ENCODE measurements at places on chromosomes 12 and 14.

DNA sequence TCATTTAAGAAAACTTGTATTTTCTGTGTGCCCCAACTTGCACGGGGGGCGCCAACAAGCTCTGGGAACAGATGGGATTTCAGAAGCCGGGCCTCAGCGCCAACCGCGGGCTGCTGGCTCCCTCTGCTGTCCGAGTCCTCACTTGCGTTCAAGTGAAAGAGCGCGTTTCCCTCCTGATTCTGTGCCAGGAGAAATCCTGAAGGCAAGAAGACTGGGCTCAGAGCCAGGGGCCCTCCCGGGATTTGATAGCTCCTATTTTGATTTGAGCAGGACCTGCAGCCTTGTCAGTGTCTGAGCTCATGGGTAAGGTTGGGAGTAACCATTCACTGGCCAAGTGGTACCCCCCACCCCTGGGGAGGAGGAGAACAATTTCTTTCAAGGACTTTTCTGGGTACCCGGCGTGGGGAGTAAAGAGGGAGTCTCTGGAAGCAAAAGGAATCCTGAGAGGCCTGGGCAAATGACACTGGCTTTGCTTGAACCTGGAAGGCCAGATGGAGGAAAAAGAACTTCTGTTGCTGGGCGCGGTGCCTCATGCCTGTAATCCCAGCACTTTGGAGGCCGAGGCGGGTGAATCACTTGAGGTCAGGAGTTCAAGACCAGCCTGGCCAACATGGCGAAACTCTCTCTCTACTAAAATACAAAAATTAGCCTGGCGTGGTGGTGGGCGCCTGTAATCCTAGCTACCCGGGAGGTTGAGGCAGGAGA is 179.0 kb upstream of the RGS6 start:
- peak; percentile 79 for DNase-seq

DNA sequence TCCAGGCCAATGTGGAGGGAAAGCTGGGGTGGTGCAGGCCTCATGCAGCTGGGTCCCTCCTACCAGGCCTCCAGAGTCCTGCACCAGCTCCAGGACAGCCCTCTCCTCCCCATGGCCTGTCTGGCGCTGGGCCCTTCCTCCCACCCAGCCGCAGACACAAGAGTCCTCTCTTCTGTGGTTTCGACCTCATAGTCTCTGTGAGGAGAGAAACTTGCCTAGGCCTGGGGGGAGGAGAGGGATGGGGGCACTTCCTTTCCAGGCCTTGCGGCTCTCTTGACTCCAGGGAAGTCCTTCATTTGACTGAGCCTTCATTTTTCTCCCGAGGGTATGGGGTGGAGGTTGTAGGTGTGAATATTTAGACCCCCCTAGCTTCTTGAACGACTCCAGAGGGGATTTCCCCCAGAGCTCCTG is 2.3 kb downstream of the MMP14 start:
- DNase-seq: no peak

GRCh38 chr14:66495218-66496098 is 9.3 kb downstream of the CCDC196 start:
- peak; percentile 34 for DNase-seq

DNA sequence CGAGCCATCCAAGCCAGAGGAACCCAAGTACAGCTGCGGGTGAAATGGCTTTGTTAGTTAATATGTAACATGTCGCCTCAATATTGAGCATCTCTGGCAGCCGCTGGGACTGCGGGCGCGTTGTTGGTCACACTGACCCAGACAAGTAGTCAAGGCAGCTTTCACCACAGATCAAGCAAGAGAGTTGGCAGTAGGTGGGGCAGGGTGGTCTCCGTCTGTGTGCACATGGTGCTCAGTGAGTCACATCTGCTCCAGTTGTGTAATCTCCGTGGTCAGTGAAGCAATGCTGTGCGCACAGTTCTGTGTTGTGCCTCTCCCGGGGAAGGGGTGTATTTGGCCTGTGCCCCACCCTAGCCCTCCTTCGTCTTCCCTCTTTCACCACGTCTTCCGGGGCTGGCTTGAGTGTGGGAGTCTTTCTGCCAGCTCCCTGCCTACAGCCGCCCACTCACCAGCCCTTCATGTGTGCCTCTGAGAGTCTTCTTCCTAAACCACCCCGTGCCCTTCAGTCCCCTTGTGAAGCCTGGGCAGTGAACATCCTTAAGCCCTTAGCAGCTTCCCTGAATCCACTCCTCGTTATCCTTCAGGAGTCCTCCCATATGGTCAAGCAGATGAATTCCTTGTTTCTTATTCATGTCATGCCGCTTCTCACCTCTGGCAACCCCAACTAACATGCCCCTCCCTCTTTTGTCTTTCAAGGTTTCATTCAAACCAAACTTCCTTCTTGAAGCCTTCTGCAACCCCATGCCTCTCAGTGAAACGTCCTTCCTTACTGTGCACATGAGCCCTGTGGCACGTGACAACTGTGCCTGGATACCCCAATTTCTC is 242.1 kb downstream of the CACNA1C start:
- DNase-seq: no peak

- DNase-seq: peak; percentile 48
These were observed 7.6 kb upstream of the SIX1 start for GRCh38 chr14:60656686-60657455.

DNA sequence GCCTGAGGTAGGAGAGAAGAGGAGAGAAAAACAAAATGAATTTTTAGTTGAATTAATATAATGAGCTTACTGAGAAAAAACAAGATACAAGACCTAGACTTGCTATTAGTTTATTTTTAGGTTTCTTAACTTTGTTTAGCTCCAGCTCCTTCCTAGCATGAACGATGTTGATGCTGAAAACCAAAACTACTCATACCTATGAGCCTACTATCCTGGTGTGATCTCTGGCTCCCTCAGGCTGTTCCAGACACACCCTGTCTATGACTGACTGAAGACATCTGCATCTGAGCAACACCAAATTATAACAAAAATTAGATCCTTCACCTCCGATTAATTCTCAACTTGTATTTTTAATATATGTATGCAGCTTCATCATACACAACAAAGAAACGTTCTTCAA is 190.4 kb downstream of the SLC5A8 start:
- DNase-seq: no peak

Data from activated CD4-positive, alpha-beta T cell treated with anti-CD3 and anti-CD28 coated beads for 48 hours (primary cell).